ENCODE measurements at places on chromosomes 2 and 18.

DNA sequence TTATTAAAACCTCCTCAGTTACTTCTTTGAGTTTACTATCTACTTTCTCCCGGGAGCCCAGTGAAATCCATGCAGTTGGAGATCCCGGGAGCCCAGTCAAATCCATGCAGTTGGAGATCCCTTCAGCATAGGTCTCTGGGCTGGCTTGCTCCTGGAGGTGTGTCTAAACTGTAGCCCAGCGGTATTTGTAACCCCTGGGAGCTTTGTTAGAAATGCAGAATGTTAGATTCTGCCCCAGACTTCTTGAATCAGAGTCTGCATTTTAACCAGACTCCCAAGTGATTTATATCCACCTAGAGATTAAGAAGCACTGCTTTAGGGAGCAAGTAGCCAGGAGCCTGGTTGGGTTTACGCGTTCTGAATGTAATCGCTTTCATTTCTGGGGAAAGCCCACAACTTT, 54.5 kb downstream of the ARHGAP28 start:
- no peak for DNase-seq

DNA sequence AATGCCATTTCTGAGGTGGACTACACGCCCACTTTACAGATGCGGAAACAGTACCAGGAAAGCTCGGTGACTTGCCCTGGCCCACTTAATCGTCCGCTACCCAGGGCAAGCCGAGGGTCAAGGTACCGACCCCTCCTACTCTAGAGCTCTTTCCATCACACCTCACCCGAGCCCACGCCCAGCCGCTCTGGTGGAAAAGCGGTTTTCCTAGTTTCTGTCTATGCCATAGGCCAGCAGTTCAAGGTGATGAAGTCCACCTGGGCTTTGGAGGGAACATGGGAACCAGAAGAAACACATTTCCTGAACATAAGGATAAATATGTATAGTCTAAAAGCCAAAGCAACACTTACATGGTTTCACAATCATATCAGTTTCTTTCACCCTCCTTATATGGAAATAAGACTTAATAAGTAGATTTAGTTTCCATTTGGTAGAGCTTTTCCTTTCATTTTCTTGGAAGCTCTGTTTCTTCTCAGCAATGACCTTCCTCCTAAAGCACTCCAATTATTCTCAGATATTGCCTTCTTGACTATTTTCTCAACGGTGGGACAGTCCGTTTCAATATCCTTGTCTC, 567 bp downstream of the VWA3B start:
- DNase-seq = peak; percentile 4

DNA sequence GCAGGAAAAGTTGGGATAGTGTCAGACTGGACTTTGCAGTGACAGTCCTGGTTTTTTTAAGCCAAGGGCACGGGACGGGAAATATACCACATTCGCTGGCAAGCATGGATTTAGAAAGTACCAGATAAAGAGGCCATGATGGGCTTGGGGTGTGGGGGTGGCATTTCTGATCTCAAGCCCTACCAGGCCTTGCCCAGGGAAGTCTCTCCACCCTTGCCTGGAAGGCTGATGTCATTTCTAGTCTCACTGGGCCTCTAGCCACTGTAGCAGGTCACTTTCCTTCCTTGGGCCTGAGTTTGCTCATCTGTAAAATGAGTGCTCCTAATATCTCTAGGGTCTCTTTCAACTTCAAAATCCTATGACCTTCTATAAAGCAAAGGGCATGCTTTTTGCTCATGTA, 1.8 kb downstream of the ZBTB7C start:
- no peak for DNase-seq

DNA sequence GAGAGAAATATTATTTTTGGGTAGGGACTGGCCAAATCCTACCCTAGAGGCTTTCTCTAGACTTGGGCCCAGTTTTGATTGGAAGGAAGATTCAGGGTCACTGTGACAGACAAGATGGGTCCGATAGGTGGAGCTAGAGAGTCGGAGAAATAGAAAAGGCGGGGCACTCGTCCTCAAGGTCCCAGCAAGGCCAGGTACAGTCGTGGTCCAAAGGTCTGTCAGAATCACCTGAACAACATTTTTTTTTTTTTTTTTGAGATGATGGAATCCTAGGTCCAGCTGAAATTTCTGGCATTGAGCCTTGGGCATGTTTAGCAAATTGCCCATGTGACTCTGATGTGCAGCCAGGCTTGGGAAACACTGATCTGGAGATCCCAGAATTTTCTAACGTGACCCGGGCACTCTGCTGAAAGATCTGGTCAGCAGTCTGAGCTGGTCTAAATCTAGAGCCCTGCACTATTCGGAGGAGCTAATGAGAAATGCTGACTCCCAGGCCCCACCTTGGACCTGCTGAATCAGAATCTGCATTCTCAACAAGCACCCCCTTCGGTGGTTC, 23.0 kb upstream of the NTSR2 start:
- DNase-seq = peak; percentile 72

DNA sequence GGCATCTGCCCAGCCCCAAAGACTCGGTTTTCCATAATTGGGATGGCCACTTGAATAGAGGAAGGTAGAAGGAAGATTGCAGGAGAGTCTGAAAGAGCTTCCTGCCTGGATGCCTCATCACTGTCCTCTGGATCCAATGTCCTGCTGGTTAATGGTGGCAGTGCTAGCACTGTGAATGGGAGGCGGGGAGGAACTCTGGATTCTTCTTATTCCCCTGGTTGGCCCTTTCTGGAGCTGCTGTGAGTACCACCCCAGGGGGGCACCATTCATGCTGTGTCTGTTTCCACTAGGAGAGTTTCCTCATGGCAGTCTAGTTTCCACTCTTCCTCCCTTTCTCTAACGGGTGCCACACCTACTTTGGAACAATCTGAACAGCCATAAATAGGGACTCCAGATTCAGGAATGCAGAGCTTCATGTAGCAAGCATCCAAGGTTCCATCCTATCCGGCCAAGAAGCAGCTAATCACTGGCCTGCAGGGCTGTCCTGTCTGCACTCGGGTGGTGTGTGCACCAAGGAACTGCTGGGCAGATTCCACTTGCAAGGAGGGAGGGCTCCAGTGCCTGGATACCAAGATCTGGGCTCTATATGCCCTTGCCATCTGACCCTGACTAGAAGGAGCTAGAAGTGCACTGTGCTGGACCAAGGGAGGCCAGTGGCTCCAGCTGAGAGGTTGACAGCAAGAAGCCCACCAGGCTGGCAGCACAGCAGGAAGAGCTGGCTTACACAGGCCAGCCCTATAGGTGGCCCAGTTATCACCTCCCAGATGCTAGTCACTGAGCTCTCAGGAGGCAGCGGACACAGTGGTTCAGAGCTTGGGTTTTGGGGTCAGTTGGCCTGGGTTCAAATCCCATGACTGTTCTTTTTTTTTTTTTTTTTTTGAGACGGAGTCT, 4.6 kb upstream of the ATOH8 start:
- peak; percentile 91 for DNase-seq

DNA sequence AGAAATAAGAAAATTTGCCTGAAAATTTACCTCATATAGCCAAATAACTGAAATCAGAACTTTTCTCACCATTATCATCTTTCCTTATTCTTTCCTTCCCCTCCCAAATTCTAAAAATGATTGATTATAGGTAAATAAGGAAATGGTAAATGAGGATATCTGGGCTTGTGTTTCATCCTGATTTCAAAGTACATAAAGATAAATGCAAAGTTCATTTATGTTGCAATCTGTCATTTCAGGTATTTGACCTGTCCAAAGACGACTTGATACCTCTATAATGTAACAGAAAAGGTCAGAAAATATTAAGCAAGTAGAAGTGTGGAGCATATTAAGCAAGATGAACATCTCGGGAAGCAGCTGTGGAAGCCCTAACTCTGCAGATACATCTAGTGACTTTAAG, 3.4 kb downstream of the RBBP8 start:
- DNase-seq = no peak

Measured in EH (cell line).